ENCODE measurements at places on chromosomes 11 and 22.

DNA sequence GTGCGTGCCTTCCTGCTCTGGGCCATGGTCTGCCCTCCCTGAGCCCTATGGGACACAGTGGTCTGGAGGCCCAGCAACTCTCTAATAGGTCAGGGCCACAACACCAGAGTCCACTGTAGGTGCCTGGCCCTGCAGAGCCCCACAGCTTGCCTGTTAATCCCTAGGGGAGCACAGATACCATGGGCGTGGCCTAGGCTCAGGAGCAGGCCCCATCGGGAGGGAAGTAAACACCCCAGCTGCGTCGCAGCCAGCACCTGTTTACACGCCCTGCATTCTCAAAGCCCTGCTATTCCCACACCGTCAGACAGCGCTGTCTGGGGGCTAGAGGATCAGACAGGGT lies 2.5 kb downstream of the KCTD17 start:
- DNase-seq, result no peak

DNA sequence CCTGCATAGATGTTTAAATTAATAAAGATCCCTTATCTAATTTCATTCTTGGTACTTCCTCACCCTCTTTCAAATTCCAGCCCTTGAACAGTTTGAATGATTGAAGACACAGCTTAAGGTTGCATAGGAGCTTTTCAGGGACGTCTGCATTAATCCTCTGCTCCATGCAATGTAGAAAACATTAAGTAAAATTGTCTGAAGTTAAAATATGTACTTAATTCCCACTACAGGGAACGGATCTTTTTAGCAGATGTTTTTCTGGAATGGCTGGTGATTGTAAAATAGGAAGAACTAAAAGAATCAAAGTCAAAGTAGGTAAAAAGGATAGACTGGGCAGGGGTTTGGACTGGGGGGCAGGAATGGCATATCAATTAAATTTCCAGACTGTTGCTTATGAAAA lies 58.9 kb downstream of the ABTB2 start:
- no peak for DNase-seq

DNA sequence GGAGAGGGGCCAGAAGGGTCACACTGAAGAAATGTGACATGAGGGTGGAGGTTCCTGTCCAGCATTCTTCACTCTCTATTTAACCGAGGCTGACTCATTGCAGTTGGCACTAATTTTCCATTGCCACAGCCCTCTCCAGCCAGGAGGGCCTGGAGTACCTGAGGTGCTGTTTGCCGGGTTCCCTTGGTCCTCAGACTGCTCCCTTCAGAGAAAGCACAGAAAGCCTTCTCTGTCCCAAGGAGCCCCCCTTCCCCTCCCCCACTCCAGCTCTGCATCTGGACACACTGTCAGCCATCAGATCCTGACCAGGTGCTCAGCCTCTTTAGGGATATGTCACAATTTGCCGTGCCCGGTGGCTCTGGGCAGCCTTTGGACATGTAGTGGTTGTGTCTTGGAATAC lies 3.2 kb upstream of the C11orf91 start:
- no peak for DNase-seq

DNA sequence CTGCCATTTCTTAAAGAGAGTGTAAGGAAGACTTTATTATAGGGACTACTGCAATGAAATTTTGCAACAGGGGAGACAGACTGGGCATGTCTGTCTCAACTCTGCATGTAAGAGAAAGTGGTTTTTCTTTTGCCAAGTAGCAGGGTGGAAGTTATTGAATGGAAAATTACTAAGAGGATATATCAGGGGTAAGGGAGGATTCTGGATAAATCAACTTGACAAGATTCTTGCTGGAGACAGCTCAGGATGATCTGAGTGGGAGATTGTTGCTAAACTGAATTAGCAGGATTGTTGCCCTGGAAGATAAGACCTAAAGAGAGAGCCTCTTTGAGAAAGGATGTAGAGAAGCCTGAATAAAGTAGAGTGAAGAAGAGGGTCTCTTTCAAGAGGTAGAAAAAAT lies 145.8 kb downstream of the LUZP2 start:
- DNase-seq, result no peak

GRCh38 chr22:36065462-36065774 lies 36.8 kb upstream of the RBFOX2 start:
- DNase-seq, result no peak

DNA sequence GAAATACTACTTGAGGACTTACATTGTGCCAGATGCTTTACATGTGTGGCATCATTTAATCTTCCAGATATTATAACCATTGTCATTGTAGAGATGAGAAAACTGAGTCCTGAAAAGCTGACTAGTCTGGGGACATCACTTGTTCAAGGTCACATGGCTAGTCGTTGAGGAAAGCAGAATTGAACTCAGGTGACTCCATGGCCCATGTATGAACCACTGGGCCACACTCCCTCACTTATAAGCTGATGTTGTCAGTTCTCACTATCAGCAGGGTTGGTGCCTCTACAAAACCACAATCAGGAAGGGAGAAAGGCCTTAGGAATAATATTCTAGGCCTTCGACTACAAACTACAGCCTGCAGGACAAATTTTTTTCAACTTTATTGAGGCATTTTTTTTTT lies 26.1 kb upstream of the ADA2 start:
- no peak for DNase-seq

GRCh38 chr11:9489080-9489765 lies 28.4 kb downstream of the ZNF143 start:
- no peak for DNase-seq

Measured in stimulated activated CD4-positive, alpha-beta T cell treated with anti-CD3 and anti-CD28 coated beads, Interleukin-1b, Interleukin-23, amount 100 ng/mL, for 48 hours (primary cell).